ENCODE measurements at places on chromosomes 7 and 10.

- DNase-seq: no peak
These were observed 40.9 kb upstream of the ZNF365 start for GRCh38 chr10:62333135-62333889.

DNA sequence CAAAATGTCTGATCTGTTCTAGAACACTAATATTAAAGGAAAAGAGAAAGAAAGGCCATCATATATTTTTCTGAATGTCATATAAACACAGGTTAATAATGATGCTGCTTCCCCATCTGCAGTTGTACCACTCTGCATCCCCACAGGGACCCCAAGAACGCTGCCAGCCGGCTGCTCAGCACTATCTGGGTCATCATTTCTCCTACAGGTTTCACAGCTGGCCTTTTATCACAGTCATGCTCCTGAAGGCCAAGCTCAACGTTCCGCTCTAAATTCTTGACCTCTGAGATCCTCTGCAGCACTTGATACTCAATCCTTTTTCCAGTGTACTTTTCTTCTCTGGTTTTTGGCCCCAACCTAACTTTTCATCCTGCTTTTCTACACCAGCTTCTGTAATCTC is 4.8 kb downstream of the IDI1 start:
- DNase-seq: no peak

GRCh38 chr7:10429511-10429910 is 544.2 kb upstream of the PHF14 start:
- no peak for DNase-seq

GRCh38 chr7:146090023-146090645 is 26.5 kb upstream of the CNTNAP2 start:
- no peak for DNase-seq

DNA sequence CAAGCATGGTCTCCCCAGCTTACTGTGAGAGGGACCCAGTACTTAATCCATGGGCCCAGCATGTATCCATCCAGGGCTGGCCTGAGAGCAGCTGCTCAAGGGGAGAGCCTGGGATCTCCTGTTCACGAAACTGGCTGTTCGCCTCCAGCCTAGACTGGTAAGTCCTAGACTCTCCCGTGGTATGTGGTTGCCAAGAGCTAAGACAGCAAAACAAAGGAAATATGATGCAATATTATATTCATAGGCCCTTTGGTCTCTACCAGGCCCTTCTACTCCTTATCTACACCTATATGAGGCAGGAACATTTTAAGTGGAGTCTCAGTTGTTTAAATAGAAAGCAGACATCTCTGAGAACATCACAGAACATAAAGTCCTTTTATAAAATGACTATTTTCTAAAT is 28.9 kb upstream of the STK17A start:
- no peak for DNase-seq
